ENCODE measurements at places on chromosomes 2 and 18. TPM values are rescaled to one million over a fixed set of nuclear protein-coding genes. Genes with fewer than 3 reads are reported as not detected.

Gene THSD7B
- 0.62 TPM for total RNA-seq

GRCh38 chr2:98346311-98347236 is at the start of gene CNGA3:
Gene CNGA3 (plus strand): TSS chr2:98346456. CDS start chr2:98369976, 23,520 bp downstream.
- DNase-seq: no peak

DNA sequence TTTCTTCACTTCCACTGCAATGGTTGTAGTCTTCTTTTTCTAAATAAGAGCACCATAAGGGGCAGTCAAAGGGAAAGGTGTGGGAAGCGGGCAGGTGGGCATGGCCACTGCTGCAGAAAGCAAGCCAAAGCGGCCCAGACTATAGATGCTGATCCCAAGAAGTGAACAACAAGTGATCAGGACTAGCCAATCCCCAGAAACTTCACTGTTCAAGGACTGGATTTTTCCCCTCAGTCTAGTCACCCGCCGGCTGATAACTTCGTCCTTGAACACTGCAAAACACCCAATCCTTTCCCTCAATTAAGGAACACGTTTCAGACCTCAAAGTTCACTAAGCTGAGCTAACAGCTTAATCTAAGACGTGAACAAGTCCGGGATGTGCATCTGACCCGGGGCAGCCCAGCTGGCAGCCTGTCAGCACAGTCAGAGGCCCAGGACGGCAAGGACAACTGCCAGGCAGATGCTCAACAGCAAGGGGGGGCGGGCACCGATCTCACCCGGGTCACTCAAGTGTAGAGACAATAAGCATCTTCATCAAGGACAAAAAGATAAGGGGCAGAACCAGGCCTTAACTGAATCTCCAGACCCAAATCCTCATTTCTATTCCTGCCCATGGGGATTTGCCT is 59.8 kb downstream of the HDLBP start:
- no peak for DNase-seq

GRCh38 chr2:88575630-88576029 is 51.6 kb downstream of the EIF2AK3 start:
- no peak for DNase-seq

DNA sequence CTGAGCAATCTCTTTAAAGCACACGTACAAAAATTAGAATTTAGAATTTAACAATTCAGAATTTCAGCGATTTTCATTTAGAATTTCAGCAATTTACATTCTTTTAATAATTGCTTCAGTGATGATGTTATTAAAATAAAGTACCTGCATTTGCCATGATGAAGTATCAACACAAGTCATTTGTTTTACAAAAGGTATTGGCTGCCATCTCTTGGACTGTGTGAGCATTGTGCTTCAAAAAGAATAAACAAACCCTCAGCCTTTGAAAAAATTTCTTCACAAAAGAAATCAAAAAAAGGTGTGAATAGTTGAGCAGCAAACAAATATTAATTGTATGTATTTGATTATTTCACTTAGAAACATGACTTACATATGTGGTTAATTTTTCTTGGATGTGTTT is 27.1 kb upstream of the ZC3H15 start:
- no peak for DNase-seq

GRCh38 chr2:207231967-207232366 is 66.2 kb upstream of the KLF7 start:
- no peak for DNase-seq

DNA sequence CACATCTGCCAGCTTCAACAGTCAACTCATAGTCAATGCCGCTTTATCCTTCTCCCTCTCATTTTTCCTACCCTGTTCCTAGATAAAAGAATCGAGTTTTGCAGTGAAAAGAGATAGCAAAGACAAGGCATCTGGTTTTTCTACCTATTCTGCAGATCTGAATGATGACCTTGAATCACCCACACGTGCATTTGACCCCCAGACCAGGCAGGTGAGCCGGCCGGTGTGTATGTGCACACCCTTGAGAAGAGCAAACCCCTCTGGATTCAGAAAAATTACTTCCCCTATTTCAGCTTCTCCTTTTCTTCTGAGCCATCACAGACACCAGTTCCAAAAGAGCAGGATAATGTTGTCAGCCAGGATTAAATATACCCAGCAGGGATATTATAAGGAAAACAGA is 115.6 kb upstream of the ST6GAL2 start:
- DNase-seq: no peak

Gene ATRAID
- total RNA-seq: 131 TPM

DNA sequence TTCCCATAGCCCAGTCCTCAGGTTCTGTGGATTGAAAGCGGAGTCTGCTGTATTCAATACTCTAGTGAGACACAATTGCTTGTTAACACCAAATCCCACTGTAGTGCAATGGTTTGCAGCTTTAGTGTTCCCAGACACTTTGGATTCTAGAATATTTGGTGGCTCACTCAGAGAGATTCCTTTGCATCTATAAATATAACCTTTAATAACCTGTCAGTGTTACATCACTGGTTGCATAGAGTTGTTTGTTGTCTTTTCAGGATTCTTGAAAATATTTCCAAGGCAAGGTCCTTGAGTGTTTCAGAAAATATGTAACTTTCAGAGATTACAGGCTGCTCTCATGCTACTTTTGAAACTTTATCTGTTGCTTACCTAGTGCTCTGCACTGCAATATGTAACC is 157.5 kb downstream of the ZEB2 start:
- no peak for DNase-seq

Gene ITPRIPL1
- total RNA-seq: 0.83 TPM

DNA sequence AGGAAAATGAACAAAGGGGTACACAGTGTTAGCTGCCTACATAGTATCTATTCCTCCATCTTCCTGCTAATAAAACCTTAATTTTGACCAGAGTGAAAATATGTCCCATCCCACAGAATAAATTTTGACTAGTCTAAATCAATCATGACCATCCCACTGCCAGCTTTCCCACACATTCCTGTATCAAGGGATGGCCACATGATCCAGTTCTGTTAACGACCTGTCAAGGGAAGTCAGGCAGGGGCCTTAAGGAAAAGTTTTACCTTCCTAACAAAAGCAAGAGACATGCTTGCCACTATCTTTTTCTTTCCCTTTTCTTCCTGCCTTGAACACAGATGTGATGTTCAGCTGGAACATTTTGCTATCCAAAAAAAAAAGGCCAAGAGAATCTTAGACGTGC is 185.0 kb upstream of the CHAC2 start:
- no peak for DNase-seq

DNA sequence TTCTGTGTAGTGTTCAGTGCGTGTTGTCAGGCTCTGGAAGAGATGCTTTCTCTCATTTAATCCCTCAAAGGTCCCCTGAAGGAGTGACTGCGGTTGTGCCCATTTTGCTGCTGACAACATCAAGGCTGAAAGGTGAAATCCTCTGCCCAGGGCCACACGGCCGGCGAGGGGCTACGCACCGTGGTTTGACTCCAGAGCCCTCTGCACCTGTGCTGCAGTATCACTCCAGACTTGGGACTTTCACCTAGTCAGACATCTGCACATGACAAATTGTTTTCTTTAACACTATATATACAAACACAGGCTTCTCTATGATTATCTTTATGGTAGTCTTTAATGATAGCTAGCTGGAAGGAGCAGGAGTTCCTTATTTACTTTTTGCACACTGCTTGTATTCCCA is 90.2 kb downstream of the ARMC9 start:
- no peak for DNase-seq

- DNase-seq: no peak
These were observed 117.8 kb downstream of the ATAD2B start for GRCh38 chr2:23809150-23809549.

Gene CD8B
- total RNA-seq: 0.62 TPM

GRCh38 chr18:74524097-74524496 is 10.2 kb upstream of the CNDP1 start:
- DNase-seq: no peak

Gene TBR1
- 0.05 TPM for total RNA-seq

GRCh38 chr18:68757126-68757525 is 40.8 kb upstream of the CCDC102B start:
- no peak for DNase-seq

DNA sequence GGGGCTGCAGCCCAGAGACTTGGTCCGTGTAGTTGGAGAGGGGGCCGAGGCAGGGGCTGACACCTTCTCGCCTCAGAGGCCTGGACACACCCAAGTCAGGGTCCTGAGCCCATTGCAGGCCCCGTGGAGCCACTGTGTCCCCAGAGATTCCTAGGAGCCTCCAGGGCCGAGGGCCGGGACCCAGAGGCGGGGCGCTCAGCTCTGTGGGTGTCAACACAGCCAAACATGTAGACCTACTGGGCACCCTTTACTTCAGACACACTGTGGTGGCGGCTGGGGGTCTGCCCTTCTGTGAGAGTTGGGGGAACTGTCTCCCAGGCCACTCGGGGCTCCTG is 459 bp upstream of the ESPNL start:
- no peak for DNase-seq

DNA sequence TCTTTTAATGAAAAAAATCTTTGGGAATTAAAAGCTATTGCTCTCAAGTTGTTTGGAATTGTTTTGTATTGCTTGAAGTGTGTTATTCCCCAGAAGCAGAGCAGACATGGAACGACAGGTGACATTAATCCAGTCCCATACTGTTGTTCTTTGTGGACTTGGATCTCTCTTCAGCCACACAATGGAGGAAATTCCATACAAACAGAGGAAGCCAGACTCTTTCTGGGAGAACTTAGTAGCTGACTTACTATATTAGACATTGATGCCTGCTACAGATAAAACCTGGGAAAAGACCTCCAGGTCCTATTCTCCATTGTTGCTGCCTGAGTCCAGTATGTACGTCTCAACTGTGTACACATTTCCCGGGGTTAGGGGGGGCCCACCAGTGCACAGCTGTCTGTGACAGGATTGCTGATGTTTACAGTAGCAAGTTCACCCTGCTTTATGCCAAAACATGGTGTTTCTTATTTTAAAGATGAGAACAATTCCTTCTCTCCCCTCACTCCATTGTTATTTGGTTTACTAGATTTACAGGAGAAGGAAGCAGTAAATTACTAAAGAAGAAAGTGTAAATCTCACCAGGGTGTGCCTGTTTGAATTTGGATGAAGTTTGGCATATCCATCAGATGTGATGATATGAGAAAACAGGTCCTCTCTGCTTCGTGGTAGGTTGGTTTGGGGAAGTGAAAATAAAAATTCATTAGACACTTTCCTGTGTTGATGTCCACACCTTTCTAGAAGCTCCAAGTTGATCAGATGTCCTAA is 142.4 kb upstream of the RBBP8 start:
- no peak for DNase-seq

- DNase-seq: no peak
These were observed 5.1 kb downstream of the ZNF236 start for GRCh38 chr18:76827205-76828200.

- DNase-seq: no peak
These were observed 32.3 kb downstream of the EML6 start for GRCh38 chr2:54755641-54756326.

DNA sequence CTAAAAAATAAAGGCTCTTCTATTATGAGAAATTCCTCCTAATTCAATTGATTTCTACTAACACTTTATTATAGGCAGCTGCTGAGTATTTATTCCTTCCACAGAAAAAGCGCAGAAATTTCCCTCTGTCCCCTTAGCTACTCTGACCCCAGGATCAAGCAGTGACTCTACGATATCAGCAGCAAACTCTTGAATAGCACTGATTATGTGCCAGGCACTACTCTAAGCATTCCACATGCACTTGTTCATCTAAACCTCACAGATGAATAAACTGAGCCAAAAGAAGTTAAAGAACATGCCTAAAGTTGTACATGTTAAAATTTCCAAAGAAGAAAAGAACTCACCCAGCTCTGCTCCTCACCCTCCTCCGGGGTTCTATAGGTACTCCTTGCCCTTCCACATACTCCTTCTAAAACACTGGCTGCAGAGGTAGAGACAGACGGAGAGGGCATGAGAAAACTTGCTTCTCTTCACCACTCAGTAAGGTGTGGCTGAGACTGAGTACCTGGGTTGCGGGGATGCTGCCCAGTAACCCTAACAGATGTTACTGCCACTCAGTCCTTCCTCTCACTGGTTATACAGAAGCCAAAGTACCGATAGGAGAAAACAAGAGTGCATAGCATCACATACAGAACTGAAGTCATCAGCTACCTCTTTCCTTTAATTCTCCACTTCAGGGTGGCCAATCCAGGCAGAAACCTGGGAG is 9.9 kb downstream of the C1D start:
- no peak for DNase-seq

GRCh38 chr2:46365913-46366667 is 68.9 kb downstream of the EPAS1 start:
- no peak for DNase-seq

DNA sequence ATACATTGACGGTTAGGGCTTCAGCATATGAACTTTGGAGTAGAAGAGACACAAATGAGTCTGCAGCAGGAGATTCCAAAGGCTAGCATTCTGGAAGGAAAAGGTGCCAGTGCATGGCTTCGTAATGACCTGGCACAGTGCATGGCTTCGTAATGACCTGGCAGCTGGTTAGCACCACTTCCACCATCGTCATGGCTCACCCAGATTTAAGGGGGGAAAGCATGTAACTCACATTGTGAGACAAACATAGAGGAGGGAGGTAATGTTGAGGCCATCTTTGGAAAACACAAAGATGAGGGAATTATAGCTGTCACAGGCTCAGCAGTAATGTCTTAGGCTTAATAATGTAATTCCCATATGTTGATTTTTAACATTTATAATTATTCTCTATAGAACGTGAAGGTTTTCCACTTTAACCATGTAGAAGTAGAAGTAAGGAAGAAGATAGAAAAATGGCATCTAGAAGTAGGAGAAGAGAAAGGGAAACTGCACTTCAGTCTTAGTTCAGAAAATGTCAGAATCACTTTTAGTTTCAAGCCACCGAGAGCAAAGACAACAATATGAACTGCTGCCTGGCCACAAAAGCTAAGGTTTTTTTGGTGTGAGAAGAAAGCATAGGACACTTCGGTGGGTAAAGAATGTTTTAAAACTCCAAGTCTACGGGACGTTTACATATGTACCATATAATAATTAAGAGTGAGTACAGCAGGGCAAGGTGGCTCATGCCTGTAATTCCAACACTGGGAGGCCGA is 6.8 kb upstream of the STK25 start:
- no peak for DNase-seq

Gene TMEM200C
- total RNA-seq: 1.0 TPM

DNA sequence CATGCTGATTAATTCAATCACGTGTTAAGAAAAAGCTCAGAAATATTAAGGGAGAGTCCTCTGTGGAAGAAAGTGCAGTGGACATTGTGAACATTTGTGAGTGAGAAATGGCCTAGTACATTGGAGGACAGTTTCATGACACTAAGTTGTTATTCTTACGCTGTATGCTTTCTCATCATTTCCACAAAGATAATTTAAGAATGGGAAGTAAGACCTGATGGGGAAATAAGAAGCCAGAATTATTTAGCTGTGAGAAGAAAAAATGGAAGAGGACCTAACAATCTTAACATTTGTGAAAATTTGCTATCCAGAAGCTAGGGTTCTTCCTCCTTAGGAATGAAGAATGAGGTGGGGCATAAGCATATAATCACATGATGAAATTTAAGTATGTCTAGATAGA is 15.2 kb upstream of the RAPH1 start:
- no peak for DNase-seq

Gene CYS1
- 3.8 TPM for total RNA-seq
